IMR-90 (cell line): ENCODE measurements at places on chromosomes 12 and 14. TPM values are rescaled to one million over a fixed set of nuclear protein-coding genes. Genes with fewer than 3 reads are reported as not detected.

HOXC12 gene
- polyA plus RNA-seq = not detected in 2 replicates

MYF6 gene
- not detected in 2 replicates for polyA plus RNA-seq

CCDC85C gene
- polyA plus RNA-seq = 19.0 and 22.2 TPM in 2 replicates

ELK3 gene
- 27.5 and 35.7 TPM in 2 replicates for polyA plus RNA-seq

KRT85 gene
- not detected in 2 replicates for polyA plus RNA-seq

INSM2 gene
- not detected in 2 replicates for polyA plus RNA-seq

JPH4 gene
- not detected in 2 replicates for polyA plus RNA-seq

ZNF641 gene
- polyA plus RNA-seq = 2.3 and 2.5 TPM in 2 replicates

C12orf50 gene
- polyA plus RNA-seq = not detected in 2 replicates

BICDL1 gene
- polyA plus RNA-seq = not detected in 2 replicates

HOXC6 gene
- polyA plus RNA-seq = 1.1 TPM in 2 replicates
